ENCODE measurements at places on chromosomes 13 and 19.
A peak's percentile ranks its signal among the peaks of the same experiment; 100 is the strongest.

DNA sequence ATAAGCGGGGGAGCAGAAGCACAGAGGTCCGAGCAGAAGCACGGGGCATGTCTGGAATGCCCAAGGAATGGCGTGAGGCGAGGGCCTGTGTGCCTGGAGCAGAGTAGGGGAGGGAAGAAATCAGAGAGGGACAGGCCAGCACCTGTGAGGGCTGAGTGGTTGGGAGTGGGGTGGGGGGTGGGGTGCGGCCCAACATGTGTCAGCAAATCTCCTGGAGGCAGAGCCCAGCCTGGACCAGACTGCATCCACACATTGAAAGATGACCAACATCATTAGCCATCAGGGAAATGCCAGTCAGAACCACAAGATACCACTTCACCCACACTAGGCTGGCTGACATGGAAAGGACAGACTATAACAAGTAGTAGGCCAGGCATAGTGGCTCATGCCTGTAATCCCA lies 11.2 kb downstream of the CLASRP start:
- no peak for DNase-seq

DNA sequence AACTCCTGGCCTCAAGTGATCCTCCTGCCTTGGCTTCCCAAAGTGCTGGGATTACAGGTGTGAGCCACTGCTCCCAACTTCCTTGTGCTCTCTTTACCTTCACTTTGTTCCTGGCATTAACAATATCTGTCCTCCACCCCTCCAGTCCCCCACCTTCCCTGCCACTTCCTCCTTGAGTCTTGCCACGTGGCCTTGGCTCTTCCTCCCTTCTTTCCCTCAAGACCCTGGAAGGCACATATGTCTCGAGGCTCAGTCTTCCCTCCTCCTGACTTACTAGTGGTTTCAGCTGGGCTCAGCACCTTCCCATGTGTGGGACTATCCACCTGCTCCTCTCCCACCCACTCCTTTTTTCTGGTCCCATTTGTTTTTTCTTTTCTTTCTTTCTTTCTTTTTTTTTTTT lies 70.6 kb downstream of the IER2 start:
- DNase-seq = no peak

- DNase-seq = no peak
These were observed 2.4 kb downstream of the PCSK4 start for GRCh38 chr19:1487576-1488281.

GRCh38 chr13:114129649-114130062 lies 2.8 kb downstream of the RASA3 start:
- DNase-seq = no peak

GRCh38 chr13:60838581-60838980 lies 441.6 kb downstream of the TDRD3 start:
- DNase-seq = no peak

DNA sequence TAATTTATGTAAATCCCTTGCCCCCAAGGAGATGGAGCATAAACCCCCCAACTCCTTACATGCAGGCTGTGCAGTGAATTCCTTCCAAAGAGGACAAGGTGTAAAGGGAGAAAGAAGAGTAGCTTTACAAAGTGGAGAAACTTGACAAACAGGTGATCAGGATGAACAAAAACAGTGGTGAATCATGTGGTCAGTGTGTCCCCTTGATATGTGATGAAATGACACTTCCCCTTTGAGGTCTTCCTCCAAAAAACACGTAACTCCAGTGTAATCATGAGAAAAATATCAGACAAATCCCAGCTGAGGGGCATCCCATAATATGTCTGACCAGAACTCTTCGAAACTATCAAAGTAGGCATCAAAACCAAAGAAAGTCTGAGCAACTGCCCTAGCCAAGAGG lies 29.5 kb upstream of the AKT2 start:
- DNase-seq = no peak

GRCh38 chr13:75369981-75370380 lies 112.0 kb downstream of the TBC1D4 start:
- no peak for DNase-seq

GRCh38 chr19:28372576-28373247 lies 840.2 kb downstream of the UQCRFS1 start:
- no peak for DNase-seq

- no peak for DNase-seq
These were observed 725 bp downstream of the FAM124A start for GRCh38 chr13:51222686-51223559.

DNA sequence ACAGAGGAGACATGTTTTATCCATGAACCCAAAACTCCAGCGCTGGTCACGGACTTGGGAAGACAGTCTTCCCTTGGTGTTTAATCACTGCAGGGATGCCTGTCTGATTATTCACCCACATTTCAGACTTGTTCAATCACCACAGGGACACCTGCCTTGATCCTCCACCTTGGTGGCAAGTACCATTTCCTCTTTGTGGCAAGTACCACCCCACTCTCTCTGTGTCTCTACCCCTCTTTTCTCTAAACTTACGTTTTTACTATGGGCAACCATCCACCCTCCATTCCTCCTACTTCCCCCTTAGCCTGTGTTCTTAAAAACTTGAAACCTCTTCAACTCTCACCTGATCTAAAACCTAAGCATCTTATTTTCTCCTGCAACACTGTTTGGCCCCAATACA lies 16.8 kb downstream of the ZNF83 start:
- DNase-seq = no peak

- no peak for DNase-seq
These were observed 36.5 kb downstream of the TDRD3 start for GRCh38 chr13:60433505-60433904.

DNA sequence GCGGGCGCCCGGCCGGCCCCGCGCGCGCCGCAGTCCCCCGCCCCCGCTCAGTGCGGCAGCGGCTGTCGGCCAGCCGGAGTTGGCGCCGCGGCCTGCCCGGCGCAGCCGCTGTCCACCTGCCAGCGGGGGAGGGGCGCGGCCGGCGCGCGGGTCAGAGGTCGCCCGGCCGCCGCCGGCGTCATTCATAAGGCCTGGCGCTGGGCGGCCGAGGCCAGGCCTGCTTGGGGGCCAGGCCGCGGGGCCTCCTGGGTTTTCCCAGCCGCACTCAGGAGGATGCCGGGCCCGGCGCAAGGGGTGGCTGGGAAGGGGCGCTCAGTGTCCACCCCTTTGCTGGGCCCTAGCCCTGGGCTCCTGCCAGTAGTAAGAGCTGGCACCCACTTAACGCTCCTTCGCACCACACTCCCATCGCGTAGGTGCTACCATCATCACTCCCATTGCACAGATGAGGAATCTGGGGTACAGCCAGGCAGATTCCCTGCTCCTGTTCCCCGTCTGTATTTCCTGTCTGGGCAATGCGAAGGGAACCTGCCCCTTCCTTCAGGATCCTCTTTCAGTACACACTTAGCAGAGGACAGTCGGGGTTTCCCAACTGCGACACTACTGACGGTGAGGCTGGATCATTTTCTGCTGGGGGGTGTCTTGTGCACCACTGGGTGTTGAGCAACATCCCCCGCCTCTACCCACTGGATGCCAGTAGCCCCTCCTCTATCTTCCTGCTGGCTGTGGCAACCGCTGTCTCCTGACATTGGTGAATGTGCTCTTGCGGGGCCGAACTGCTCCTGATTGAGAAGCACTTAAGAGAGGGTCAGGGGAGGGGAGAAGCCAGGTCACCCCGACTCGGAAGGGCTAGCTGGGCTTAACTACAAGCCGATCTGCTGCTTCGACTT lies 846 bp upstream of the PRKACA start:
- DNase-seq = no peak

DNA sequence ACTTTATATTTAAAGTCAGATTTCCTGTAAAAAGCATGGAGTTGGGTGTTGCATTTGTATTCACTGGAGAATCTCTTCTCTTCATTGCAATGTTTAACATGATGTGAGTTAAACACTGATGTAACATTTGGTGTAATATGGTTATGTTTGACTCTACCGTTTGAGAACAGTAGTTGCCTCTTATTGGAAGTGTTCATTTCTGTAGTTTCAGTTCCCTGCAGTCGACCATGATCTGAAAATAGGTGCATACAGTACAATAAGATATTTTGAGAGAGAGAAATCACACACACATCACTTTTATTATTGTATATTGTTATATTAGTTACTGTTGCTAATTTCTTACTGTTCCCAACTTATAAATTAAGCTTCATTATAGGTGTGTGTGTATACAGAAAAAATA lies 105.2 kb upstream of the SPACA7 start:
- no peak for DNase-seq

GRCh38 chr19:39199025-39199424 lies 2.3 kb downstream of the NCCRP1 start:
- no peak for DNase-seq

DNA sequence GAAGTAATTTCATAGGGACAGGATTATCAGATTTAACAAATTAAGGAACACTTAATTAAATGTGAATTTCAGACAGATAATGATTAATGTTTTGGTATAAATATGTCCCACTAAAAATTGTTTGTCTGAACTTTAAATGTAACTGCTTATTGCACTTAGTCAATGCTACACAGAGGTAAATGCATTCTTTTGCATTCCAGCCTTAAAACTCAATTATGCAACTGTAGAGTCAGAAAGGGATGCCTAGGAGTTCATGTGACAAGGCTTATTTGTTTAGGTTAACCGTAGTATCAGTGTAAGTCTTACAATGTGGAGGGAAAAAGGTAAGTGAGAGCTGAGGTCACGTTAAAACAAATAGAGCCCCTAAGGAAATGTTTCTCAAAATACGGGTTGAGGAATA lies 347.2 kb upstream of the ARGLU1 start:
- no peak for DNase-seq

DNA sequence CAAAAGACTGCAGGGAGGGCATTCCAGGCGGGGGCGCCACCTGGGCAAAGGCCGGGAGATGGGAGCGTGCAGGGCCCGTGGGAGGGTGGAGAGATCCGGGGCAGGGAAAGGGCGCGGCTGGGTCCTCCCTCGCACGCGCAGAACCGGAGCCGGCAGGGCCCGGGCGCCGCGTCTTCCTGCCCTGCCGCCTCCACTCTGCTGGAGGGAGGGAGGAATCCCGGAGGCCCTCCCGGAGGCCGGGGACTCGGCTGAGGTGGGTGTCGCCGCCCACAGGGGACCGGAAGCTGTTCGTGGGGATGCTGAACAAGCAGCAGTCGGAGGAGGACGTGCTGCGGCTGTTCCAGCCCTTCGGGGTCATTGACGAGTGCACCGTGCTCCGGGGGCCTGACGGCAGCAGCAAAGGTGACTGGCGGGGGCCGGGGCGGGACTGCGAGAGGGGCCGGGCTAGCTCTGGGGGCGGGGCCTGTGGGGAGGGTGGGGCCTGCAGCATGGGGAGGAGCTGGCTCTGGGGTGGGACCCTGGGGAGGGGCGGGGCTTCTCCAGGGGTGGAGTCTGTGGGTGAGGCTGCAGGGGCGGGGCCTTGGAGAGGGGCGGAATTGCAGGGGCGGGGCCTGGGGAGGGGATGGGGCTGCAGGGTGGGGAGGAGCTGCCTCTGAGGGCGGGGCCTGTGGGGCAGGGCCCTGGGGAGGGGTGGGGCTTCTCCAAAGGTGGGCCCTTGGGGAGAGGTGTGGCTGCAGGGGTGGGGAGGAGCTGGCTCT lies 51.3 kb downstream of the CELF5 start:
- DNase-seq = peak; percentile 79

GRCh38 chr13:33571618-33572017 lies 246.3 kb upstream of the RFC3 start:
- no peak for DNase-seq

DNA sequence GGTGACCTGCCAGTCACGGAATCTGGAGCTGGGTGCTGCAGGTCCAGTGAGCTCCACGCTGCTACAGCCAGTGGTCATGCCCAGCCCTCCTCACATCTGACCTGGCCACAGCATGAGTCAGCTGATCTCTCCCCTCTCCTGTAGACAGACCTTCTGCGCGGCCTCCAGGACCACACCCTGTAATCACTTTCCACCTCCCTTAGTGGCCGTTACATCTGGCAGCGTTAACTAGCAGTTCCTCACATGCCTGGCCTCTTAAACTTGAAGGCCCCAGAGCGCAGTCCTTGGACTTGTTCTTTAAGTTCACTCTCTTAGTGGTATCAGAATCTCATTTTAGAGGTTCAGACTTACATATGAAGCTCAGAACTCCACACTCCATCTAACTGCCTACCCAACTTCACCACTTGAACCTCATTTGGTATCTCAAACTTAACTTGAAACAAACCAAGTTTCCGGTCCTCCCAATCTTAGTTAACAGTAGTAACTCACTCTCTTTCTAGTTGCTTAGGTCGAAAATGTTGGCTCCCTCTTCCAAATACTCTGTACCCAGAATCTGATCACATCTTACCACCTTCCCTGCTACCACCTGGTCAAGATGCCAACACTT lies 22.7 kb downstream of the MIPEP start:
- DNase-seq = no peak

DNA sequence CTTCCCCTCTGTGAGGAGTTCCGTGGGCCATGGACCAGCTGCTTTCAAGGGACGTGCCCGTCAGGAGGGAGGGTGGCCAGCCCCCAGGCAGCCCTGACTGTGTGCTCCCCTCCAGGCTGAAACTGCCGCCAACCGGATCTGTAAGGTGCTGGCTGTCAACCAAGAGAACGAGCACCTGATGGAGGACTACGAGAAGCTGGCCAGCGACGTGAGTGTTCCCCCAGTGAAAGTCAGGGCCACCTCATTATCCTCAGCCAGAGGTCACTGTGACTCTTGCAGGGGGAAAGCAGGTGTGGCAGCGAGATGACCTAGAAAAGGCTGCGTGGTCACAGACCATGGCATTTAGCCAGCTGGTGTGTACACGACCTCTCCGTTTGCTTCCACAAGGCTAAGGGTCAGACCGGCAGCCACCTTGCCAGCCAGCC lies 29.9 kb downstream of the CAPN12 start:
- no peak for DNase-seq

- no peak for DNase-seq
These were observed 998.3 kb downstream of the EFNB2 start for GRCh38 chr13:105537113-105537512.

DNA sequence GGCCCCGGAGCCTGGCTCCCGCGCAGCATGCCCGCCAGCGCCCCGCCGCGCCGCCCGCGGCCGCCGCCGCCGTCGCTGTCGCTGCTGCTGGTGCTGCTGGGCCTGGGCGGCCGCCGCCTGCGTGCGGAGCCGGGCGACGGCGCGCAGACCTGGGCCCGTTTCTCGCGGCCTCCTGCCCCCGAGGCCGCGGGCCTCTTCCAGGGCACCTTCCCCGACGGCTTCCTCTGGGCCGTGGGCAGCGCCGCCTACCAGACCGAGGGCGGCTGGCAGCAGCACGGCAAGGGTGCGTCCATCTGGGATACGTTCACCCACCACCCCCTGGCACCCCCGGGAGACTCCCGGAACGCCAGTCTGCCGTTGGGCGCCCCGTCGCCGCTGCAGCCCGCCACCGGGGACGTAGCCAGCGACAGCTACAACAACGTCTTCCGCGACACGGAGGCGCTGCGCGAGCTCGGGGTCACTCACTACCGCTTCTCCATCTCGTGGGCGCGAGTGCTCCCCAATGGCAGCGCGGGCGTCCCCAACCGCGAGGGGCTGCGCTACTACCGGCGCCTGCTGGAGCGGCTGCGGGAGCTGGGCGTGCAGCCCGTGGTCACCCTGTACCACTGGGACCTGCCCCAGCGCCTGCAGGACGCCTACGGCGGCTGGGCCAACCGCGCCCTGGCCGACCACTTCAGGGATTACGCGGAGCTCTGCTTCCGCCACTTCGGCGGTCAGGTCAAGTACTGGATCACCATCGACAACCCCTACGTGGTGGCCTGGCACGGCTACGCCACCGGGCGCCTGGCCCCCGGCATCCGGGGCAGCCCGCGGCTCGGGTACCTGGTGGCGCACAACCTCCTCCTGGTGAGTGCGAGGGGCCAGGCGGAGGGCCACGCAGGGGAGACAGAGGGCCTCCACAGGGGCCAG lies at the start of gene KL:
TSS of gene KL (plus strand) at position 10 of the 909 bp plus-strand sequence. CDS start at position 28, 18 bp downstream.
- DNase-seq = no peak

- no peak for DNase-seq
These were observed 49.9 kb downstream of the GNG7 start for GRCh38 chr19:2652504-2653099.

Measured in stimulated activated CD8-positive, alpha-beta memory T cell treated with anti-CD3 and anti-CD28 coated beads, Interleukin-2, amount 100 ng/mL, for 1 hour (primary cell).